ENCODE measurements at places on chromosomes 6 and 20.

DNA sequence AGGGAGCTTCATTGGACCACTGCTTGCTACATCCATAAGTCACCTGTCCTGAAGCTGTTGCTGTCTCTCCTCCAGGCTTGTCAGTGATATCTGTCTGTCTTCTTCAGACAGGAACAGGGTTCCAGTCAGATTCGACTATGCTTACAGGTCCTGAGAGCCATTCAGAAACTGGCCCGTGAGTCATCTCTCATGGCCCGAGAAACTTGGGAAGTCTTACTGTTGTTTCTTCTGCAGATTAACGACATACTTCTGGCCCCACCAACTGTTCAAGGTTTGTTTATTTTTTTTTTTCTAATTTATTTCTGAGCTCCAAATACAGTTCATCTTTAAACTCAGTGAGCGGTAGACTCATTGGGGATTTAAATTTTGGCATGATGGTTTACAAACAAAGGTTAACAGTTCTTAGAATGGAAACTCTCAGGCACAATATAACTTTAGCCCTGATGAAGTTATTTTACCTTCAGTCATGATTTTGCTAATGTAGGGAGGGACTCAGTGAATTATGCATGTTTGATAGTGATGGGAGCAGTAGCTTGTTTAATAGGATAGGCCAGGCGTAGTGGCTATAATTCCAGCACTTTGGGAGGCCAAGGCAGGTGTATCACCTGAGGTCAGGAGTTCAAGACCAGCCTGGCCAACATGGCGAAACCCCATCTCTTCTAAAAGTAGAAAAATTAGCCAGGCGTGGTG, 24.7 kb downstream of the RALGAPB start:
- DNase-seq: no peak

GRCh38 chr20:35207950-35208611, 18.4 kb upstream of the MMP24 start:
- DNase-seq: peak; percentile 75

DNA sequence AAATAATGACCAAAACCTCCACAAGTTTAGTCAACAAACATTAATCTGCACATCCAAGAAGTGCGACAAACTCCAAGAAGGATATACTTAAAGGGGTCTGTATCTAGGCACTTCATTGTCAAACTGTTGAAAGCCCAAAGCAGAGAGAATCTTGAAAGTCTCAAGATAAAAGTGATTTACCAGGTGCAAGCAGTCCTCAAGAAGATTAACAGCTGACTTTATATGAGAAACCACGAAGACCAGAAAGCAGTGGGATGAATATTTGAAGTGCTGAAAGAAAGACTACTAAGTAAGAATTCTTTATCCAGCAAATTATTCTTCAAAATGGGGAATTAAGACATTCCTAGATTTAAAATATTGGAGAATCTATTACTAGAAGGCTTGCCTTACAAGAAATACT, 58.4 kb upstream of the BLCAP start:
- no peak for DNase-seq

DNA sequence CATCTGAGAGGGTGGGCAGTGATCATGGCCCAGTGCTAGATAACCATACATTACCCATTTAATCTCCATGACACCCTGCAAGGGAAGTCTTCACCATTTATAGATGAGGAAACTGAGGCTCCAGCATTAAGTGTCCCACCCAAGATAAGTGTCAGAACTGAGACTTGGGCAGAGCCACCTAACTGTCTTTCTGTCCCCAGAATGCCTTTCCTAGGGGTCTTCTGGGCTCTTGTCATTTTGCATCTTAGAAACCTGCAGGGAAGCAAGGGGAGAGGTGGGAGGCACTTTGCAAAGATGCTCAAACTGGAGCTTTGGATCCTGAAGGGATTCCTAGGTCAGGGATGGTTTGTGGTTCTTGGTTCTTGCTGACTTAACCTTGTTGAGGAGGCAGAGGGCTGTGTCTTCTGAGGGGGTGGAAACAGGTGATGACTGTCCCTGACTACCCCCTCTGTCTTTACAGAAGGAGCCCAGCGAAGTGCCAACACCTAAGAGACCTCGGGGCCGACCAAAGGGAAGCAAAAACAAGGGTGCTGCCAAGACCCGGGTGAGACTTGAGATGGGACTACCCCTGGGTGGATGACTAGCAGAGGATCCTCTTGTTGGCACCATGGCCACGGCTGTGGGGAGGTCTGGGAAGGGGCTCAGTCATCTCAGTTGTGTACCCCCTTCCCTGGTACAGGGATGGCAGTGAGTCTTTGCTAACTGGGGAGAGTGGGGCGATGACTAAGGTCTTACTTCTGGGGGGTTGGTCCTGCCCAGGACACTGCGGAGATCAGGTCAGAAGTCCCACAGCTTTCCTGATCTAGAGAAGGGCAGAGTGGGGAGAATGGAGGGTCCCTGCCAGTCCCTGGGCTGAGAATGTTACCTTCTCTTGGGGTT, 5.8 kb downstream of the HMGA1 start:
- no peak for DNase-seq

- DNase-seq: no peak
Observed at GRCh38 chr6:110938171-110938570, 20.3 kb upstream of the GTF3C6 start.
